ENCODE measurements at places on chromosomes 1 and 21. TPM values are rescaled to one million over a fixed set of nuclear protein-coding genes. Genes with fewer than 3 reads are reported as not detected.

DNA sequence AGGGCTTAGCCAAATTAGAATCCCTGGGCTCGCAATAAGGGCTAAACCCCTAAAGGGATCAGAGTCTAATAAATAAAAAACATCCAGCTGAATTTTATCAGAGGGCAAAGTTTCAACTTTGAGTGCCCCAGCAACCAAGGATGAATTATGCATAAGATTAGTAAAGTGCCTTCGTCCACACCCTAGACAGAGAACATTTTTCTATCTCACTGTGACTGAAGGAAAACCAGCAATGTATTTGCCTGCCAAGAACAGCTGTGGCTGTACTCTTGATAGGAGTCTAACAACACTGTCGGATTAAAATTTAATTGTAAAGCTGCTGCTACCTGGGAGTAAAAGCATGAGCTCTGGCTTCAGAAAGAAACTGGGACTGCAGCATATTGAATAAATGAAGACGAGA, 23.3 kb downstream of the WNT2B start:
- DNase-seq: no peak

DNA sequence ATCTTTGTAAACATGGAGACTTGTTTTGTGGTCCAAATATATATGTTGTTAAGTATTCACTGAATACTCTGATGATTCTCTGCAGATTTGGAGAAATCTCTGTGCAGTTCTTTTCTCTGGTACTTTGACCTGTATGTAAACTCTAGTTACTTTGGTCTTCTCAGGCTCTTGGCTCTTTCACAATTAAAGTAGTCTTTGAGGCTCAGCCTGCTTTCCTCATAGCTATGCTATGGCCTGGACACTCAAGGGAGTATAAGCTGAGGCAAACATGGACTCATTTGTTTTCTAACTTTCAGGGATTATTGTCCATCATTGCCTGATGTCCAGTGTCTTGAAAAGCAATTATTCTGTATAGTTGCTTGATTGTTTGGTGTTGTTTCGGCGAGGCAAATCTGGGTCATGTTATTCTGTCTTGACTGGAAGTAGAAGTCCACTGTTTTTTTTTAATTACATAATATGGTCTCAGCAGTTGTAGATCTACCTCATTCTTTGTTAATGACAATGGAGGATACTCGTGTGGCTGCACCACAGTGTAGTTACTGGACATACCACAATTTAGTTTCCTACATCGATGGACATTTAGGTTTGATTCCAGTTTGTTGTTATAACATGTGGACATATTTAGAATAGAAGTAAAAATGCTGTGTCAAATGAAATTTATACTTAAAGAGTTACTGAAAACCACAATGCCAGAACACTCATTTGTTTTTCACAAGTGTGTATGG, 9.2 kb downstream of the PTBP2 start:
- no peak for DNase-seq

The GPR37L1 gene
- total RNA-seq: 0.09 TPM

DNA sequence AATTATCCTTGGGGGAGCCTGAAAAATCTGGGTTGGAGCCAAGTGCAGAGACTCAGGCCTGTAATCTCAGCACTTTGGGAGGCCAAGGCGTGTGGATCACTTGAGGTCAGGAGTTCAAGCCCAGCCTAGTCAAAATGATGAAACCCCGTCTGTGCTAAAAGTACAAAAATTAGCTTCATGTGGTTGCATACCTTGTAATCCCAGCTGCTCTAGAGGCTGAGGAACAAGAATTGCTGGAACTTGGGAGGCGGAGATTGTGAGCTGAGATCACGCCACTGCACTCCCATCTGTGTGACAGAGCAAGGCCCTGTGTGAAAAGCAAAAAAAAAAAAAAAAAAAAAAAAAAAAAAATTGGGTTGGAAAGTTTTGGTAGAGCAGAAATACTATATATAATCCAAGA, 1563.6 kb upstream of the PRMT6 start:
- no peak for DNase-seq

DNA sequence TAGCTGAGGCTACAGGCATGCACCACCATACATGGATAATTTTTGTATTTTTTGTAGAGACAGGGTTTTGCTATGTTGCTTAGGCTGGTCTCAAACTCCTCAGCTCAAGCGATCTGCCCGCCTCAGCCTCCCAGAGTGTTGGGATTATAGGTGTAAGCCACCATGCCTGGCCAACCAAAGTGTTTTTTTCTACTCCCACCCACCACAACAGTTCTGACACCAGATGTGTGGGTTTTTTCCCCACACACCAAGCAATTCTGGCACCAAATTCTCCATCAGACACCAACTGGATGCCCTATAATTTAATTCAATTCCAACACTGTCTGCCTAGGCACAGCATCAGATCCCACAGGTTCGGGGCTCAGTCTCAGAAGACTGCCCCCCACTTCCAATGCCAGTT, 20.6 kb upstream of the KLHDC8A start:
- DNase-seq: no peak

DNA sequence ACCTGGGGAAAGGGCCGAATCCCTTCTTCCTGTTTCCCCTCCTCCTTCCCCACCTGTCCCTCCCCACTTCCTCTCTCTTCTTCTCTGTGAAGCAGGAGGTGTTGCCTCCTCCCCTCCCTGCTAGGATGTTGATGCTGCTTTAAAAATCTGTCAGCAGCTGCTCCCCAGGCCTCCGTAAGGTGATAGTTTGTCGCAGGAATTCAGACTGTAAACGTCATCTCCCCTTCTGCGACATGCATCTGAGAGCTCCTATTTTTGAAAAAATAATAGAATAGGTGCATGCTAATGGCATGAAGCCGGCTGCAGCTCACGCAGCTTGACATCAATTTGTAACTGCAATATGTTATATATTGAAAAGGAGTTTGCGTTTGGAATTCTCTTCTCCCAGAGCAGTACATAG, 70.1 kb downstream of the KAZN start:
- DNase-seq: no peak

DNA sequence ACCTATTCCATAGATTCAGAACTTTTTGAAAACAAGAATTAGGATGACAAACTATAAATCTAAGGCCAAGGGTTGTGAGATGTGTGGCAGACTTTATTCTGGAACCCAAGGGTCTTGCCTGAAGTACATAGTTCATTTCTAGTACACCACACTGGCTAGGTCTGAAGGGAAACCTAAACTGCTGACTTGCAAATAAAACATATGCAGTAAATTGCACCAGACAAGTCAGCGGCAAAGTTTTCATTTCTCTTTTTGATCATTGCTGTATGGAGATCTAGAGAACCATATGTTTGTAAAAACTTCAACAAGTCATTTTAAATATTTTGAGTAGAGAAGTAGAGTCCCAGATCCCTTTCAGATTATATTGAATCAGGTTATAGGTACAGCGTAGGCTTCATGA, 43.9 kb downstream of the TNFSF4 start:
- no peak for DNase-seq

- DNase-seq: no peak
Observed at GRCh38 chr1:9425859-9426258, 113.4 kb upstream of the SLC25A33 start.

The GON4L gene
- 44.3 TPM for total RNA-seq

The CACNA1S gene
- 0.05 TPM for total RNA-seq

DNA sequence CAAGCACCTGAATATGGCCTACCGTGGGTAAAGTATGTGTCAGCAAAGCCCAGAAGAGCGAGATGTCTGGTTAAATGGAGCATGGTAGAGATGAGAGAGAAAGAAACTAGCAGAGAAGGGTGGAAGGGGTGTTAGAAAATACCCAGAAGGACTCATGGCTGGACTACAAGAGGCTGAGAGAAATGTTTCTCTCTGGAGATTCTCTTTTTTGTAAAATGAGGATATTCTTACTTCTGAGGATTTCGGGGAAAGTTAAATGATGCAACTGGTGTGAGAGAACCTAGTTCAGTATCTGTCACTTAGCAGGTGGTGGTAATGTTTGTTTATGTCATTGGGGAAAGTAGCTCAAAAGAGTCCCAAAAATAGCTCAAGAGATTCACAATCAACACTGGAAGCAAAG, 7.2 kb upstream of the EPS15 start:
- no peak for DNase-seq

The TARBP1 gene
- total RNA-seq: 13.8 TPM

The CCDC181 gene
- total RNA-seq: 0.51 TPM

The HDGF gene
- total RNA-seq: 101 TPM

DNA sequence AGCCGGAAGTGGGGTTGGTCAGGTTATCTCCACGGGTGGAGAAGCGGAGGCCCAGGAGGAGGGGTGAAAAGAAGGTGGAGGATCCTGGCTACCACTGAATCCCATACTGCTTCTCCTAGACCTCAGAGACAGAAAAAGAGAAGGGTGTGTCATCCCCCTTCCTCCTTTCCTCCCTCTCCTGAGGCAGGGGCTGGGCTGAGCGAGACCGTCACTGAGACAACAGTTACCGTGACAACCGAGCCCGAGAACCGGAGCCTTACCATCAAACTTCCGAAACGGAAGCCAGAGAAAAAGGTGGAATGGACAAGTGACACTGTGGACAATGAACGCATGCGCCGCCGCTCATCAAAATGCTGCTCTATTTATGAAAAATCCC, 42.1 kb upstream of the NBPF3 start:
- no peak for DNase-seq

Data from posterior vena cava (tissue), 2 donors.